ENCODE measurements at places on chromosomes 4 and X. TPM values are rescaled to one million over a fixed set of nuclear protein-coding genes. Genes with fewer than 3 reads are reported as not detected.

DNA sequence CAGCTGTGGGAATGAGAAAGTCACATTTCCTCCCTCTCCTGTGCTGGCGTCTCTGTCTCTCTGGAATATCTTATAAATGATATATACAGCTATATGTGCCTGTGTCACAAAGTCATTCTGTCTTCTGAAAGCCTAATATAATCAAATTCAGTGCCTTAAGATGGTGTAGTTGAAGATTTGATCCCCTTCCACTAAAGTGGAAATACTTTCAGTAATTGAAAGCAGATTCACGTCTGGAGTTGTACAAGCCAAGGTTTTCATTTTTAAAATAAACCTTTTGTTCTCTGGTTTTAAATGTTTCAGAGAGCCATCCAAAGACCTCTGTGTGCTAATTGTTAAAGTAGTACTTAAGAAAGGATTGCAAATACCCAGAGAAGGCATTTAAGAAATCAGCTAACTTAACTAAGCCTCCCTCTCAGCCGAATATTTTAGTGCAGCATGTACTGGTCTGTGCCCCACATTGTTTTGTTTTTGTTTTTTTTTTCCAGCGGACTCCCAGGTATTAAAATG, 206.8 kb downstream of the TENM3 start:
- DNase-seq = no peak

- no peak for DNase-seq
Measured at GRCh38 chr4:38226170-38226569, 266.0 kb downstream of the PTTG2 start.

DNA sequence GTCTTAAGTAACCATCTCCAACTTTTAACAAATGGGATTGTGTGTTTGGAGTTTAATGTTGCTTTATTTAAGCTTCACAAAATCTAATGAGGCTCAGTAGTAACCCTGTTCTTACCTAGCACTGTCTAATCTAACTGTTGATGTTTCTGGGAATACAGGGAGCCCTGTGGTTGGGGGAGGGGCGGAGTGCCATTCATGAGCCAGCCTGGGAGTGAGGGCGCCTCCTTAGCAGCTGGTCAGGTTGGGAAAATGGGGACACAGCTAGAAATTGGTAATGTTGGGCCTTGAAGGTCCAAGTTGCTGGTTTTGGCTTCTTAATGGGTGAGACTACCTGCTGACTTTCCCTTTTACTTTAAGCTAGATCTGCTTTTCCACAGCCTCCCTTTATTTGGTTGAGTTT, 22.9 kb upstream of the TADA2B start:
- DNase-seq = no peak

The YIPF7 gene
- not detected for total RNA-seq

The ZNF630 gene
- total RNA-seq = 3.2 TPM

The CLDN22 gene
- not detected for total RNA-seq
